Vagina (tissue), 2 donors: ENCODE measurements at places on chromosomes 6 and 20. TPM values are rescaled to one million over a fixed set of nuclear protein-coding genes. Genes with fewer than 3 reads are reported as not detected.

DNA sequence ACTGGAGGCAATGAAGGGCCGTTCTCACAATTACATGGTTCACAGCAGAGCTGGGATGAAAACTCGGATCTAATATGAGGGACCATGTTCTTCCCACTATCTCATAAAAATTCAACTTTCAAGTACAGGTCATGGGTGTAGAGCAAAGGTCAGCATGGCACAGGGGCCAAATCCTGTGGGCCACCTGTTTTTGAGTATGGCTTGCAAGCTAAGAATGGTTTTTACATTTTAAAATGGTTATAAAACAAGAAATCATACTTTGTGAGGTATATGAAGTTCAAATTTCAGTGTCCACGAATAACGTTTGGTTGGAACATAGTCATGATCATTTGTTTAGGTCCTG lies 4.6 kb downstream of the MAP3K5 start:
- no peak overlapping the region for H3K4me3 ChIP-seq
- H3K27ac ChIP-seq, result peak overlapping the region; percentile 49
- no peaks in the 10 kb centered on the region for H3K27me3 ChIP-seq

DNA sequence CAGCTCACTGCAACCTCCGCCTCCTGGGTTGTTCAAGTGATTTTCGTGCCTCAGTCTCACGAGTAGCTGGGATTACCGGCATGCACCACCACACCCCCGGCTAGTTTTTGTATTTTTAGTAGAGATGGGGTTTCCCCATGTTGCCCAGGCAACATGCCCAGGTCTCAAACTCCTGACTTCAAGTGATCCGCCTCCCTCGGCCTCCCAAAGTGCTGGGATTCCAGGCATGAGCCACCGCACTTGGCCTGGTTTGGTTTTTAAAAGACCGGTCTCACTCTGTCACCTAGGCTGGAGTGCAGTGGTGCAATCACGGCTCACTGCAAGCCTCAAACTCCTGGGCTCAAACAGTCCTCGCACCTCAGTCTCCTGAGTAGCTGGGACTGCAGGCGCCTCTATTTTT lies 40.1 kb downstream of the VSTM2L start:
- H3K27ac ChIP-seq, result no peak overlapping the region
- peak; percentile 47 for DNase-seq
- H3K36me3 ChIP-seq, result no peaks in the 10 kb centered on the region
- no peaks in the 10 kb centered on the region for H3K27me3 ChIP-seq

- peaks cover 43% of the 10 kb centered on the region for H3K36me3 ChIP-seq
- H3K4me1 ChIP-seq, result no peaks in the 10 kb centered on the region
- H3K27me3 ChIP-seq, result no peaks in the 10 kb centered on the region
- H3K27ac ChIP-seq, result no peak overlapping the region
- no peak for DNase-seq
These were observed 24.3 kb downstream of the TMEM74B start for GRCh38 chr20:1160496-1160895.

DNA sequence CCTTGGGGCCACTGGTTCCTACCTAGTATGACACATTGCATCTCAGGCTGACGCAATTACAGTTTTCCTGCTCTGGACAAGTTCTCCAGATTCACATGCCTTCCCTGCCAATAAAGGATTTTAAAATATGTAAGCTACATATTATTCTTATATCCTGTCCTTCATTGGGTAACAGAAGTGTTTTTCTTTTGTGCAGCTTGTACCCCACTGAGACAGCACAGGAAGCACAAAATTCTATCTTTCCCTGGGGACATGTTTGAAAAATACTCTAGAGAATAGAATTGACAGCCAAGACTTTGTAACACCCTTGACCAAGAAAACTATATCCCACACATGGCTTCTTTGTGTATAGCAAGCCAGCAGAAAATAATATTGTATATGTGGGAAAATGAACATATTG lies 456.8 kb downstream of the MAFB start:
- H3K4me3 ChIP-seq, result no peak overlapping the region
- no peaks in the 10 kb centered on the region for H3K36me3 ChIP-seq
- no peaks in the 10 kb centered on the region for H3K27me3 ChIP-seq
- H3K4me1 ChIP-seq, result no peaks in the 10 kb centered on the region
- no peak overlapping the region for H3K27ac ChIP-seq
- no peak for DNase-seq

GRCh38 chr6:155493694-155494143 lies 38.1 kb upstream of the NOX3 start:
- no peaks in the 10 kb centered on the region for H3K27me3 ChIP-seq
- no peak overlapping the region for H3K4me3 ChIP-seq
- peak overlapping the region; percentile 70 for H3K27ac ChIP-seq
- H3K36me3 ChIP-seq, result no peaks in the 10 kb centered on the region

DNA sequence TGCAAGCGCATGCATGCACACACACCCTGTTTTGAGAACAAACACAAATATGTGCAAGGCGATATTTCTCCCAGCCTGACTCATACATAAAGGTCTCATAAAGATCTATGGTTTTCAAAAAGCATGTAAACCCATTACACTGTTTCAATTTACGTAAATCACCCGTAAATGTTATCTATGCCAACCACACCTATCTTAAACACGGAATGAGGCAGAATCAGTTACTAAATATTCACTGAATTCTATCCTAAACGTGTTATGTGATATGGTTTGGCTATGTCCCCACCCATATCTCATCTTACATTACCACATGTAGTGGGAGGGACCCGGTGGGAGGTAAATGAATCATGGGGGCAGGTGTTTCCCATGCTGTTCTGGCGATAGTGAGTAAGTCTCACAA lies 621.6 kb downstream of the KIF16B start:
- no peaks in the 10 kb centered on the region for H3K36me3 ChIP-seq
- H3K27me3 ChIP-seq, result no peaks in the 10 kb centered on the region
- no peaks in the 10 kb centered on the region for H3K4me1 ChIP-seq
- H3K4me3 ChIP-seq, result no peak overlapping the region

DNA sequence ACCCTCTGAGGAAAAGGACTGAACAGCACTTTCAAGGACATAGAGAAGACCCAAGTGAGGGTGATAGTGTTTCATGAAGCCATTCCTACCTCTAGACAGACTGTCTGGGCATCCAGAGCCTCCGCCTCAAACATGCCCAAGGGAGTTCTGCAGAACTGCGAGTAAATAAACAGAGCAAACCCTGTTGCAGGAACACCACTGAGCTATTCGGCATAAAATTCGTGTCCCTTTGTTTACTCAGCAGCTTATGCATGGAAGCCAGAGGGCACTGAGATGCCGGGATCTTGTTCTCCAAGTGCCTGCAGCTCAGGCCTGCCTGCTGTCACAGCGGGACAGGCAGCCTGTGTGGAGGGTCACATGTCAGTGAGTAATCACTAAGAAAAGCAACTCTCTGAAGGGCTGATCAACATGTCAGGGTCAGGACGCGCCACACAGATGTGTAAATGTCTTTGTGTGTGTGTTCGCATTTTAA lies 164.9 kb upstream of the HEY2 start:
- H3K36me3 ChIP-seq, result no peaks in the 10 kb centered on the region
- DNase-seq, result no peak
- no peak overlapping the region for H3K4me3 ChIP-seq
- H3K27me3 ChIP-seq, result no peaks in the 10 kb centered on the region
- no peaks in the 10 kb centered on the region for H3K4me1 ChIP-seq

DNA sequence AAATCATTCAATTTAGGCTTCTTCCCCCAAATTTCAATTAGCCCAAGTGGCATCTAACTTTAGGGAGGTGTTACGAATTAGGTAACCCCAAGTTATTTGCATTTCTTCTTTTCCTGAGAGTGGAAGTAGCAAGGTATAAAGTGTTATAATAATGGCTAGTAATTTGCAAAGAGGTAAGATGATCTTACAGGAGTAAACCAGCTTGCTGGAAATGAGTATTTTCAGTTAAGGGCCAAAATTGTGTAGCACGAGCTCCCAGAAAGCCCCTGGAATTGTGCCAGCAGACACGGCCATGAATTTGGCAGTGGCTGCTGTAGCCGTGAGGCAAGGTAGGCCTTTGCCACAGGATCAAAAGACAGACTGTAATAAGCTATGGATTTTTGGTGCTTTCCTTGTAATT lies 38.0 kb downstream of the CITED2 start:
- H3K27ac ChIP-seq, result no peak overlapping the region
- no peaks in the 10 kb centered on the region for H3K36me3 ChIP-seq
- DNase-seq, result no peak
- peaks cover 48% of the 10 kb centered on the region for H3K4me1 ChIP-seq
- H3K4me3 ChIP-seq, result no peak overlapping the region
- H3K27me3 ChIP-seq, result no peaks in the 10 kb centered on the region

GRCh38 chr6:151434369-151434768 lies 17.6 kb downstream of the RMND1 start:
- H3K4me3 ChIP-seq, result no peak overlapping the region
- H3K27me3 ChIP-seq, result no peaks in the 10 kb centered on the region
- peaks cover 17% of the 10 kb centered on the region for H3K36me3 ChIP-seq
- no peak overlapping the region for H3K27ac ChIP-seq
- DNase-seq, result no peak

DNA sequence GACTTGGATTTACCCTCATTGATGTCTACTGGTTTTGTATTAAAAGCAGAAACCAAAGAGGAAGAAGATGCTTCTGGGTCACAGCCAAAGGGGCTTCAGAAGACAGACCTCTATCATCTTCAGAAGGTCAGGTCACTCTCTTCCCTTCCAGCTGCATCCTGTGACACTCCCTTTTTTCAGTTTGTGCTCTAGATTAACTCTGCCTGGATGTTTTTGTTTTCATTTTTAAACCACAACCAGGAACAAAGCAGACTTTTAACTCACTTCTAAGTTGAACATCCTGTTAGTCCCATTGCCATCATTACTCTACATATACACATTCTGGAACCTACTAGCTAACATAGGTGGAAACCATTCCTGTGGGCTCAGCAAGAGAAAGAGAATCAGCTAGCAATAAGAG lies 45.2 kb downstream of the AKIRIN2 start:
- DNase-seq, result no peak
- H3K4me1 ChIP-seq, result peaks cover 5% of the 10 kb centered on the region
- H3K36me3 ChIP-seq, result peaks cover 10% of the 10 kb centered on the region
- H3K27ac ChIP-seq, result no peak overlapping the region
- H3K27me3 ChIP-seq, result no peaks in the 10 kb centered on the region
- H3K4me3 ChIP-seq, result no peak overlapping the region

GRCh38 chr6:106844930-106845329 lies 129.6 kb downstream of the CD24 start:
- DNase-seq, result no peak
- no peaks in the 10 kb centered on the region for H3K36me3 ChIP-seq
- no peak overlapping the region for H3K4me3 ChIP-seq
- no peaks in the 10 kb centered on the region for H3K4me1 ChIP-seq
- no peaks in the 10 kb centered on the region for H3K27me3 ChIP-seq
- no peak overlapping the region for H3K27ac ChIP-seq

- H3K4me3 ChIP-seq, result no peak overlapping the region
- H3K27me3 ChIP-seq, result no peaks in the 10 kb centered on the region
- no peaks in the 10 kb centered on the region for H3K36me3 ChIP-seq
- peaks cover 7% of the 10 kb centered on the region for H3K4me1 ChIP-seq
These were observed 37.5 kb upstream of the LCA5 start for GRCh38 chr6:79574630-79575225.

DNA sequence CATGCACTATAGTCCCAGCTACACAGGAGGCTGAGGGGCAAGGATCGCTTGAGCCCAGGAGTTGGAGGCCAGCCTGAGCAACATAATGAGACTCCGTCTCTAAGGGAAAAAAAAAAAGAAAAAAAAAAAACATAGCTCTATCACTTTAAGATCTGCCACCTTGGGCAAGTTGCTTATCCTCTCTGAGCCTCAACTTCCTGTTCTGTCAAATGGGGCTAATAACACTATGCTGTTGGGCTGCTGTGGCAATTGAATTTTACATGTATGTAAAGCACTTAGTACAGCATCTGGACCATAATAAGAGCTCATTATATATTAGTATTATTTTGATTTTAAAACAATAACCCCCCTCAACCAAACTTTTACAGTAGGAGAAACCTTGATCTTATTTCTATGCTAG lies 141.5 kb downstream of the ATXN1 start:
- no peak overlapping the region for H3K27ac ChIP-seq
- no peaks in the 10 kb centered on the region for H3K27me3 ChIP-seq
- no peaks in the 10 kb centered on the region for H3K36me3 ChIP-seq
- DNase-seq, result no peak
- peaks cover 13% of the 10 kb centered on the region for H3K4me1 ChIP-seq

DNA sequence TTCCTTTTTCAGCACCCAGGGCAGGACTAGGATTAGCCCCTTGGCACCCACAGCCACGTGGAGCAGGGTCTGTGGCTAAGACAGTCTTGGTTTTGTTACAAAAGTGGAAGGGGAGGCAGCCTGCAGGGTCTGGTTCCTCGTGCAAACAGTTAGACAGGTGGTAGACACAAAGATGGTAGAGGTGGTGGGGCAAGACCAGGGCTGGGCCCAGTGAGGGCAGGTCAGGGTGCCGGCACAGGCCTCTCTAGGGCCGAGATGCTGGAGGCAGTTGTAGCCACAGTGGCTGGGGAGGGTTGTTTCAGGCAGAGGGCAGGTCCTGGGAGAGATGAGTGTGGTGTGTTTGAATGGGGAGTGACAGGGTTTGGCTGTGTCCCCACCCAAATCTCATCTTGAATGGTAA lies 161.6 kb downstream of the SMOC2 start:
- no peak overlapping the region for H3K4me3 ChIP-seq
- no peaks in the 10 kb centered on the region for H3K36me3 ChIP-seq
- H3K27ac ChIP-seq, result no peak overlapping the region
- no peaks in the 10 kb centered on the region for H3K4me1 ChIP-seq

DNA sequence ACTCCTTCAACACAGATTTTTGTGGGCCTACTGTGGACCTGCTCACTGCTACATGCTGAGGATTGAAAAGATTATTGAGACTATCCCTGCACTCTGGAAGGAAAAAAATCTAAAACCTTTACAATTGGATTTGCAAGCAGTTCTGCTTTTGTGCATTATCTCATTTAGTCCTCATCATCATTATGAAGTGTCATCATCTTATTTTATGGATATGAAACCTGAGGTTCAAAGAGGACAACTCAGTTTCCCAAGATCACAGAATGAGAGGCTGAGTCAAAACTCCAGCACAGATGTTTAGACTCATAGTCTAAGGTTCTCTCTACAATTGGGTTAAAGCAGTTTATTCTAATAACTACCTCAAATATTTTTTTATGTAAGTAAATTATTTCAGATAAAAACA lies 160.2 kb upstream of the MARCKS start:
- DNase-seq, result no peak
- H3K4me3 ChIP-seq, result no peak overlapping the region
- peaks cover 24% of the 10 kb centered on the region for H3K4me1 ChIP-seq

DNA sequence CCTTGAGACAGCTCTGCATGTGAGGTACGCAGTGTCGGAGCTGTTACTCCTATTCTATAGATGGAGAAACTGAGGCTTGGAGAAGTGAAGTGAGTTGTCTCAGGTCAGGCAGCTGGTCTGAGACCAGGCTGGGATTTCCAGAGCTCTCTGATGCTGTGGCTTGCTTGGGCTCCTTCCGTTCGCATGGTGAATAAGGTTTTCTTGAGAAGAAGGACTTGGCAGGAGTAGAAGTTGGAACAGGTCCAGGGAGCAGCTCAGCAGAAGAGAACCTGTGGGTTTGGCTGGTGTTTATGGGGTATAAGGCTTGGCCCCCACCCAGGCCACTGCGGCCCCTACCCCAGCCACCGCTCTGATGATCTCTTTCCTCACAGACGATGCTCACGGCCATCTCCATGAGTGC lies 7.4 kb downstream of the SLC12A5 start:
- DNase-seq, result no peak
- no peak overlapping the region for H3K4me3 ChIP-seq
- H3K27me3 ChIP-seq, result peaks cover 5% of the 10 kb centered on the region
- no peak overlapping the region for H3K27ac ChIP-seq
- H3K36me3 ChIP-seq, result no peaks in the 10 kb centered on the region

- H3K36me3 ChIP-seq, result no peaks in the 10 kb centered on the region
- H3K27ac ChIP-seq, result no peak overlapping the region
- H3K4me1 ChIP-seq, result no peaks in the 10 kb centered on the region
- H3K4me3 ChIP-seq, result no peak overlapping the region
- no peak for DNase-seq
These were observed 17.1 kb upstream of the MOXD1 start for GRCh38 chr6:132418235-132418965.

The CCN2 gene
- 118 TPM for total RNA-seq

The RAB32 gene
- 26.8 TPM for total RNA-seq

The SLC18B1 gene
- 6.4 TPM for total RNA-seq

The MLIP gene
- total RNA-seq, result not detected
